Stimulated activated naive CD4-positive, alpha-beta T cell (primary cell): ENCODE measurements at places on chromosomes 16 and 17.

DNA sequence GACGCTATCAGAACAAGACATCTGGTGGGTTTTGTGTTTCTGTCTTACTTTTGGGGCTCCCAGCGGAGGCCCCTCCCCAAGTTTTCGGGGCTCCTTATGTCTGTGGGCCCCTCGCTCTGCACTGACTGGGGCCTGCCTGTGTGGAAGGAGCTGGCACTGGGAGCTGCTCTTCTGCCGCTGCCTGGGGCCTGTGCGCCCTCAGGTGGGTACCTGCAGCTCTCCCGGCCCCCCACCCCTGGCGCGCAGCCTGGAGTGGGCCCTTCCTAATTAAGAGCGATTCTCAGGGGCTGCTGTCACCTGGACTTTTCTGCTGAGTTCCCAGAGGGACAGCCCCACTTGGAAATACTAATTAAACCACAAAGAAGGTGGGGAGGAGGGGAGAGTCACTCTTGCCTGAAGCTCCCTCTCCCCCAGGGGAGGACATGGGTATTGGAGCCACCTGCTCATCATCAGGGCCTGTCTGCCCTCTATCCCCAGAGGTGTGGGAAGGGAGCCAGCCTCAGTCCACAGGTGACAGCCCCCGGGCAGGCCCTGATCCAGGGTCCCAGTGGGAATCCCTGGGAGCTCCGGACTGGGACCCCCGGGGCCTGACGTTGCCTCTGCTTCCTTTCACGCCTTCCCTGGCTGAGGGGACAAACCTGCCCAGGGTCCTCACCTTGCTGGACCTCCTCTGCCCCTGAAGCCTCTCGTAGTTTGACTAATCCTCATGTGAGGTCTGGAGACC, 36.5 kb downstream of the GSE1 start:
- no peak for DNase-seq

DNA sequence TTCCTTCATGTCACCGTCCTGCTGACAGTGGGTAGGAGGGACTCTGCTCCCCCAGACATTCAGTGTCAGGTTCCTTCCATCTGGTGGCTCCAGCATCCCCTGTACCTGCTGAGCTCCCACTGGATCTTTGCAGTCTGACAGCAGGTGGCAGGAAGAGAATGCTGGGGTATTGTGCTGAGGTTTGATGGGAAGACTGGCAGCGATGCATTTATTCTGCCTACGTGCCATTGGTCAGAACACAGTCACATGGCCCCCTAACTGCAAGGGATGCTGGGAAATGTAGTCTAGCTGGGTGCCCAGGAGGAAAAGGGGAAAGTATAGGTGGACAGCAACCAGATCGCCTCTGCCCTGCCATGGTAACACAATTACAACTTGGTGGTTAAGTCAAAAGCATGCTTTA, 44.4 kb downstream of the IRX3 start:
- DNase-seq: no peak

- DNase-seq: peak; percentile 4
These were observed 38.8 kb downstream of the C16orf95 start for GRCh38 chr16:87278191-87279093.

GRCh38 chr17:14580499-14580898, 279.6 kb downstream of the HS3ST3B1 start:
- no peak for DNase-seq

GRCh38 chr17:57110152-57110542, 25.1 kb downstream of the AKAP1 start:
- DNase-seq: no peak

GRCh38 chr17:28963841-28964240, 12.5 kb upstream of the PHF12 start:
- DNase-seq: no peak

DNA sequence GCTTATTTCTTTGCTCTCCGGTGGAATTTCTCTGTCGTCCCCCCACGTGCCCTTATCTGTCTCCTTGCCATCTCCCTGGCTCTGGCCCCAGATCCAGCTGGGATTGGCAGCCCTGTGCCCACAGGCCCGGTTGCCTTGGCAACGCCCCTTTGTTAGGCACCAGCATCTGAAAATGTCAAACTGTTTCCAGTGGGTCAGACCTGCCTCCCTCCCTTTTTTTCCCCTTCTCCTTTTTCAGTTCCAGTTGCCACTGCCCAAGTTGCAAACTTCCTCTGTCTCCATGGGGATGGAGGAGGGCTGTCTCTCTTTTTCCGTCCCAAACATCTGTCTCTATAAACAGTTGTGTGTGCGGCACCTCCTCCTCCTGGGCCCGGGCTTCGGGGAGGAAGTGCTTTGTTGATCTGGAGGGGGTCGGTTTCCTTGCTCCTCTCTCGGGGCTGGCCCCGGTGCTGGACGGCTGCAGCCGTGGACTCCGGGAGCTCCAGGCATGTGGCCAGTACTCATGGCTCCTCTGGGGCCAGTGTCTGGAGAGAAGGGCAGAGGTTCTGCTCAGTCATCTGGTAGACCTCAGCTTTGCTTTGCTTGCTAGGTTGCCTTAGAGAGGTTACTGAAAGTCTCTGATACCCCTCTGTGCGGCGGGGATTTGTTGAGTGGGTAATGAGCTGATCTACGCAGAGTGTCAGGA, 35.3 kb downstream of the SOCS3 start:
- DNase-seq: no peak

DNA sequence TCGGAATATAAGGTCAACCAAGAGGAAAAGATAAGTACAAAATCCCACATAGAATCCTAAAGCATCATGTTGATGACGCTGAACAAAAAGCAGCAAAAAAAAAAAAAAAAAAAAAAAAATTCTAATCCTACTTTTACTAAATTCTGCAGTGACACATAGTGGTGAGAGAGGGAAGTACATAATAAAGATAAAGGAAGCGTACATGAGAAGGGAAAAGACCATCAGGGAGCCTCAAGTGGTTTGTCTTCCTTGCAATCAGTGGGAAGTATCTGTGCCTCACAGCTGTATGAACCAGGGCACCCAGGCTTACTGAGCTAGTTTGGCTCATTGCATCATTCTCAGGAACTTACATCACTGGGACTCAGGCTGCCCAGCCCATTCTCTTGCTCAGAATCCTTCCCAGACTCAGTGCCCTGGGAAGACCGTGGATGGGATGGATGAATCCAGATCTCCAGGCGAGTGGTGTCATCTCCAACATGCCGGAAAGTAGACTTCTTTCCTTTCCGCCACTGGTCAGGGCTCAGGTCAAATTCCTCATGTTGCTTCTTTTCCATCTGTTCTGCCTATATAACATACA, 21.2 kb downstream of the SMG6 start:
- peak; percentile 65 for DNase-seq

GRCh38 chr16:66026211-66026610, 340.3 kb upstream of the CDH5 start:
- no peak for DNase-seq

DNA sequence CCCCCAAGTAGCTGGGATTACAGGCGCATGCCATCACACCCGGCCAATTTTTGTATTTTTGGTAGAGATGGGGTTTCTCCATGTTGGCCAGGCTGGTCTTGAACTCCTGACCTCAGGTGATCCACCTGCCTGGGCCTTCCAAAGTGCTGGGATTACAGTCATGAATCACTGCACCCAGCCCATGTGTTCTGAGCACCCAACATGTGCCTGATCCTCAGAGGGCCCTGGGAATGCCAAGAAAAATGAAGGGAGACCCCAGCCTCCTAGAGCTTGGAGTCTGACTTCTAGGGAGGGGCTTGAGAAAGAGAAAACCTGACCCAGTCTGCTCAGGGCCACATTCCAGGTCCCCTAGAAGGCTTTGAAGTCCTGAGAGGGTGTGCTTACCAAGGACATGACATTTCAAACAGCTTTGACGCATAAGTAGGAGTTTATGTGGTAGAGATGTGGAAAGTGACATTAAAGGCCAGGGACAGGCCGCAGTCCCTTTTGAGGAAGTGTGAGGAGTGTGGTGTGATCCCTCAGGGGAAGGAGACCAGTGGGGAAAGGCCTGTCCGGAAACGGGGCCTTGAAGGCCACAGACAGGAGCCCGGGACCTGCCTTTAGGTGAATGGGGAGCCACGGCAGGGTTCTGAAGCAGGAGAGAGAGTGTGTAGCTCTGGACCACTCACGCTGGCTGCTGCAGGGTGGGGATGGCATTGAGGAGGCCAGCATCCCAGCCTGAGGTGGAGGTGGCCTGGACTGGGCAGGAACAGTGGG, 1.1 kb upstream of the CCL22 start:
- no peak for DNase-seq
